ENCODE measurements at places on chromosomes 1 and 21. TPM values are rescaled to one million over a fixed set of nuclear protein-coding genes. Genes with fewer than 3 reads are reported as not detected.

- no peak for DNase-seq
Observed at GRCh38 chr1:29939079-29939478, 702.8 kb downstream of the PTPRU start.

COL11A1 gene
- 3.7 TPM for total RNA-seq

C8B gene
- not detected for total RNA-seq

DNALI1 gene
- 0.23 TPM for total RNA-seq

FAM110D gene
- 0.57 TPM for total RNA-seq
